NCI-H526 treated with DMSO at 0.1 percent for 48 hours (cell line): ENCODE measurements at places on chromosomes 7 and 10.

GRCh38 chr7:150736864-150737263, 354 bp upstream of the GIMAP5 start:
- no peak for DNase-seq

GRCh38 chr10:91556691-91557566, 75.9 kb downstream of the PPP1R3C start:
- no peak for DNase-seq

- DNase-seq: no peak
Observed at GRCh38 chr7:92729751-92730150, 106.6 kb downstream of the CDK6 start.

DNA sequence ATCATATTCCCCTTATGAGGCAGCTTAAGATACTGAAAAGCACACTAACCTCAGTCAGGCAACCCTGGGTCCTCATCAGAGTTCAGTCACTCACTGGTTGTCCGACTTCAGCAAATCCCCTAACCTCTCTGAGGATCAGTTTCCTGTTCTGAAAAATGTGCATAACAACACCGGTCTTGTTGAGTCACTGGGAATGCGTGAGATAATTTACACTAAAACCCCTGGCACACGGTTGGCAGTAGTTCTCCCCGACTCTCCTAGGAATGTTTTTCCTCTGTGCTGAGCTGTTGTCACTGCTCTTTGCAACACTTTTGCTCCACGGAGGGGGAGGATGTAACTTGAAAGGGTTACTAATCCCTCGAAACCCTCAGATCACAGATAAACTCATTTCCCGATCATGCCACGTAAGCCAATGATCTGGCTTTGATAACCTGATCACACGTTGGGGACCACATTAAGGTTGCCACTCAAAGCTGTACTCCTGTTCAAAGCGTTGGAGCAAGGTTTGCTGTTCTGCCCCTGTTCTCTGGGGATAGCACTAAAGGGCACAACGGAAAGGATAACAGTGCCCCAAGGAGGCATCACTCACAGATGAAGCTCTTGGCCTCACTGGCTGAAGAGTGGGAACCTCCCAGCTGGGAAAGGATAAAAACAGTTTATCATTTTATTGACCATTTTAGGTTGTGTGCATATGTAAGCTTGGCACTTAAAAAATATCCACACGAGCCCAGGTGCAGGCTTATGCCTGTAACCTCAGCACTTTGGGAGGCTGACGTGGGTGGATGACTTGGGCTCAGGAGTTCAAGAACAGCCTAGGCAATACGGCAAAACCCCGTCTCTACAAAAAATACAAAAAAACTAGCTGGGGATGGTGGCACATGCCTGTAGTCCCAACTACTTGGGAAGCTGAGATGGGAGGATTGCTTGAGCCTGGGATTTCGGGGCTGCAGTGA, 5.0 kb upstream of the RBM17 start:
- DNase-seq: no peak

DNA sequence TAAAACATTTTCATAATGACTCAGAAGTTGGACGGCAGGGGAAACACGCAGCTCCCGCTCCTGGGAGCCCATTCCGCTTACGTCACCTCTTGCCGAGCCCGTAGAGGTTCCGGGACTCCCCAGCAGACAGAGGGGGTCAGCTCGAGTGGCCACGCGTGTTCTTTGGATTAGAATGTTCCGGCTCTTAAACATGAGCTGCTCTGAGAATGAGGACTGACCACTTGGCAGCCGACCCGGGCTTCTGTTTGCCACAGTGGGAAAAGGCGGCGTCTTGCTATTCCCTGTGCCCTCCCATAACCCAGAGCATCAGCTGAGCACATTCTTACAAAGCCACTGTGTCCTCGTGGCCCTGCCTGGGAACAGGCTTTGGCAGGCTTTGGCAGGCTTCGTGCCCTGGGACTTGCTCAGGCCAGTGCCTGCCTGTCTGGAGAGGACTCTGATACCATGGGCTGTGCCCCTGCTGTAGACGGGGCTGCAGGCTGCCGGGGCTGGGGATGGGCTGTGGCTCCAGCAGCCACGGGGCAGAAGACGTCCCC, 40.1 kb downstream of the PFKP start:
- DNase-seq: no peak

DNA sequence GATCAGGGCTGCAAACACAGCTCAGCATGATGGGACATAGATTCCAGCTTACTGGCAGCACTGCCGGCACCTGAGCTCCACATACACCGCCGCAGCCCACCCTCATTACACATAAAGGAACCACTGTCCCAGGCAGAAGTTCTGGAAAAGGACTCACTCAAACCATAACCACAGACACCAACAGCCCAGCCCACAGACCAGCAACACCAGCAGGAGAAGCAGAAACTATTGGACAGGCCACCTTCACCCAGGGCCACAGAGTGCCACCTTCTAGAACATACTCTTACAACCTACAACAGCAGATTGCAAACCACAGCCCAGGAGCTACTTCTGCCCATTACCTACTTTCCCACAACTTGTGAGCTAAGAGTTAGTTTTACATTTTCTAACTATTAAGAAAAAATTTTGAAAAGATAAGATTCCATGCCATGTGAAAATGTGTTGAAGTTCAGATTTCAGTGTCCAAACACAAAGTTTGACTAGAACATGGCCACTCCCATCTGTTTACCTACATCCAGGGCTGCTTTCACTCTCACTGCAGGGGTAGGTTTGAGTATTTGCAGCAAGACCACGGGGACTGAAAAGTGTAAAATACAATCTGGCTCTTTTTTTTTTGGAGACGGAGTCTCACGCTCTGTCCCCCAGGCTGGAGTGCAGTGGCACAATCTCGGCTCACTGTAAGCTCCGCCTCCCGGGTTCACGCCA, 153.0 kb downstream of the TNS3 start:
- no peak for DNase-seq
